Naive thymus-derived CD4-positive, alpha-beta T cell (primary cell): ENCODE measurements at places on chromosomes 2 and 18. TPM values are rescaled to one million over a fixed set of nuclear protein-coding genes. Genes with fewer than 3 reads are reported as not detected.

TMEM178A gene
- 0.43 TPM for total RNA-seq

FNDC4 gene
- total RNA-seq = not detected

PLCD4 gene
- total RNA-seq = 0.45 TPM

IL36G gene
- total RNA-seq = not detected

LOXHD1 gene
- total RNA-seq = not detected

LRRTM4 gene
- not detected for total RNA-seq

ALK gene
- total RNA-seq = not detected

ALPP gene
- total RNA-seq = not detected

INHA gene
- total RNA-seq = not detected

FOXI3 gene
- total RNA-seq = not detected

BOLL gene
- total RNA-seq = not detected

SLC19A3 gene
- not detected for total RNA-seq

DLX1 gene
- total RNA-seq = not detected

ANXA4 gene
- 28.0 TPM for total RNA-seq

CRACDL gene
- 0.46 and 1.3 TPM in 2 replicates for total RNA-seq

CAPN14 gene
- 0.18 and 0.24 TPM in 2 replicates for total RNA-seq

DNPEP gene
- total RNA-seq = 73.9 TPM

GLI2 gene
- 1.1 and 1.6 TPM in 2 replicates for total RNA-seq

ZC3H6 gene
- total RNA-seq = 39.7 TPM

CRYGC gene
- total RNA-seq = not detected

WDR54 gene
- 33.2 TPM for total RNA-seq

ADD2 gene
- total RNA-seq = 7.7 TPM

DSG1 gene
- not detected in 2 replicates for total RNA-seq

DYSF gene
- total RNA-seq = 0.32 TPM

SOX11 gene
- not detected for total RNA-seq

SLC1A4 gene
- 4.4 TPM for total RNA-seq

SLC8A1 gene
- total RNA-seq = 1.5 and 1.6 TPM in 2 replicates

BMP10 gene
- total RNA-seq = not detected

ADRA2B gene
- total RNA-seq = not detected

SH3RF3 gene
- 4.8 TPM for total RNA-seq

AGXT gene
- not detected for total RNA-seq

UGT1A4 gene
- not detected for total RNA-seq

OR6B2 gene
- total RNA-seq = not detected in 2 replicates

DCDC2C gene
- not detected for total RNA-seq

RGPD3 gene
- total RNA-seq = 0.19 TPM in 1 of 2 replicates, not detected in the other

PTPRM gene
- 8.2 TPM for total RNA-seq

GKN1 gene
- not detected for total RNA-seq

PLEKHA3 gene
- 21.6 TPM for total RNA-seq

MAP3K20 gene
- total RNA-seq = 11.6 TPM

TRAPPC8 gene
- total RNA-seq = 52.2 TPM

SERPINB7 gene
- not detected for total RNA-seq

DOK6 gene
- total RNA-seq = not detected in 2 replicates

KCNG2 gene
- not detected for total RNA-seq

TTLL4 gene
- 18.7 TPM for total RNA-seq

SNTG2 gene
- total RNA-seq = not detected in 2 replicates

MARS2 gene
- 8.8 TPM for total RNA-seq

MC5R gene
- total RNA-seq = not detected

RAB6C gene
- not detected for total RNA-seq

POTEI gene
- total RNA-seq = not detected

DUSP19 gene
- 1.2 TPM for total RNA-seq
